Activated CD4-positive, alpha-beta T cell treated with anti-CD3 and anti-CD28 coated beads, Interleukin-2, amount 50 U/mL, for 24 hours (primary cell): ENCODE measurements at places on chromosomes 2 and 18.

GRCh38 chr2:29894822-29895614 is 26.4 kb downstream of the ALK start:
- no peak for DNase-seq

DNA sequence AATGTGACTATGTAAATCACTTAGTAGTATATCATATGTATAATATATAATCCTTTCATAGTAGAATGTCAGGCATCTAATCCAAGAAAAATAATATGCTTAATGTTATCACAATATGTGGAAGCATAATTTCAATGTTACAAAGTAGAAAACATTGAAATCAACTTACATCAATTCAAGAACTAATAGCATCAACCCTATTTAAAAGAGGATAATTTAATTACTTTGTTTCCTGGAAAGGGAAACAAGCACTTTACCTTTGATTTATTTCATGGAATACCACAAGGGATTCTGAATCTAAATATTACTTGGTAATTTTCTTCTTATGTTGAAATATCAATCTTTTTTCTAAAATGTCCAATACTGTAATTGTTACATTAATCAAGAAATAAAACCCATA is 30.6 kb upstream of the SOCS6 start:
- DNase-seq: no peak

GRCh38 chr18:45628979-45629958 is 14.0 kb downstream of the SLC14A2 start:
- DNase-seq: no peak

DNA sequence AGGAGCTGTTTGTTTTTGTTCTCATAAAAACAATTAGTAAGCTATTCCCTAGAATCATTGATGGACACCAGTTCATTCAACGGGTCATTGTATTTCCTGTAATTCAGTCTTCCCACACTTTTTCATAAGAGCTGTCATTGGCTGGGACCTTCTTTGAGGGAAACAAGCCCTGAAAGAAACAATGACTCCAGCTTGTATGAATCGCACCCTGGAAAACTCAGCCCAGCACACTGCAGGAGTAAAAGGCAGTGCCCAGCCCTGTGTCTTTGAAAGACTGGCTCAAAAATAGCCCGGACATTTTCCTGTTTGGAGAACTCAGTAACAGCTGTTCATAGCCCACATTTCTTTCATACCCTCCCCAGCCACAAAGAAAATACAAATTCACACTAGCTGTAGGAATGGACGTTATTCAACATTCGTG is 81.5 kb downstream of the NCKAP5 start:
- DNase-seq: no peak

- DNase-seq: no peak
Measured at GRCh38 chr2:61707984-61708852, 145.6 kb downstream of the FAM161A start.

- DNase-seq: no peak
Measured at GRCh38 chr2:206859330-206859739, 80.0 kb upstream of the CPO start.

- no peak for DNase-seq
Measured at GRCh38 chr18:22455425-22456115, 37.9 kb upstream of the CTAGE1 start.

DNA sequence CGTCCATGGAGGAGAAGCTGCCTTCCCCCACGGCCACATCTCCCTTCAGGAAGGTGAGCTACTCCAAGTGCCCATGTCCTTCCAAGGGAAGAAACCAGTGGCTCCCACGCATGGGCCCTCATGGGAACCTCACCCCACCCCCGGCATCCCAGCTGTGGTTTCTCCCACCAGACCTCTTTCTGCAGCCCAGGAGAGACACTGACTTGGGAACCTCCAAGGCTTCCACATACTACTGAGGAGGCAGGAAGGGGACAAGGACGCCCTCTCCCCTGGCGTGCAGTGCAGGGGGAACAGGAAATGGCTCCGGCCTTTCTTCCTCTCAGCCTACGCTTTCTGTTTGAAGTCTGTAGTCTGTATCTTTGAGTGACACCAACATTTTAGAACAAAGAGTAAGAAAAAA is 104.5 kb upstream of the EPC2 start:
- DNase-seq: no peak

DNA sequence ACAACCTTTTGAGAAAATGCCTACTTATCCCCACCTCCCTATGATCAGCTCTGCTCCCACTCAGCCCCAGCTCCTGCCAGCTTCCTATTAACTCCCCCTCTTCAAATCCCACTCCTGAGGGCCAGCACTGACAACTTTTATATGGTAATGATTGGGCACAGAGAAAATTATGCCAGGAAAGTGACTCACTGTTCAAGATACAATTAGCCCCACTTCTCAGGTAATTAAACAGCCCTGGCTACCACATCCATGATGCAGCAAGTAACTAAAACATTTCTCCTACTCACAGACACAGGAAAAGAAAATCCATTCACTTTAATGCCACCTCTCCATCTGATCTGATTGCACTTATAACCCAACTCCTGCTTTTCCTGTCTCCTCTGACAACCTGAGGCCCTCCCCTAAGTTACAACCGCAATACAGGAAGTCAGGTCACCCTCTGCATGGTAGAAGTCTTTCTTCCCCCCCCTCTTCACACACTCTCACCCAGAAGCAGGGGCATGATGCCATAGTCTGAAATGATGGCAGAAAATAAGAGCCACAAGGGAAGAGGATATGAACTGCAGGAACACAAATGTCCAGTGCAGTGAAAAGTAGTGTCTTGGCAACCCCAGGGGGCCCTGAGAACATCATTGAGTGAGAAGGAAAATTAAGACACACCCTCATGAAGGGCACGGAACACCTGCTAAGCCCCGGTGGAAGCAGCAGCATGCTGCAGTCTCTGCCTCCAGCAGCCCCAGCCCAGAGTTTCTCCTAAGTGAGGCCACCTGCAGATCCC is 54.4 kb downstream of the STK39 start:
- no peak for DNase-seq

- DNase-seq: no peak
Measured at GRCh38 chr18:22974001-22974400, 40.9 kb downstream of the RBBP8 start.

DNA sequence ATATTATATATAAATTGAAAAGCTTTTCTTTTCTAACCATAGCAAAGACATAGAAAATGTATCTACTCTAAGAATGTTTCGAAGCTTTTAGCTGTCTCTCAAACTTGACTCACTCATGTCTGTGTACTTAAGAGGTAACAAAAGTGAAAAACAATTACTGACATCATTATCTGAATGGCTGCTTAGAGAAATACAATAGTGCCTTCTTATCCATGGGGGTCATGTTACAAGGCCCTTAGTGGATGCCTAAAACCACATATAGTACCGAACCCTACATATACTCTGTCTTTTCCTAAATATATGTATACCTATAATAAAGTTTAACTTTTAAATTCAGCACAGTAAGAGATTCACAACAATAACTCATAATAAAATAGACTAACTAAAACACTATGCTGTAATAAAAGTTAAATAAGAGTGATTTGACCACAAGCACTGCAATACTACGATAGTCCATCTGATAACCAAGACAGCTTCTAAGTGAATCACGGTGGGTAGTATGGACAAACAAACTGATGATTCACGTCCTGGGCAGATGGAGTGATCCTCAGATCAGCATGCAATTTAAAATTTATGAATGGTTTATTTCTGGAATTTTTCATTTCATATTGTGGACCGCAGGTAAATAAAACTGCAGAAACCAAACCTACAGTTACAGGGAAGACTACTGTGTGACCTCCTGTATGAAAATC is 246.2 kb downstream of the XIRP2 start:
- DNase-seq: no peak

- DNase-seq: no peak
Measured at GRCh38 chr2:209791151-209791550, 19.5 kb downstream of the UNC80 start.

DNA sequence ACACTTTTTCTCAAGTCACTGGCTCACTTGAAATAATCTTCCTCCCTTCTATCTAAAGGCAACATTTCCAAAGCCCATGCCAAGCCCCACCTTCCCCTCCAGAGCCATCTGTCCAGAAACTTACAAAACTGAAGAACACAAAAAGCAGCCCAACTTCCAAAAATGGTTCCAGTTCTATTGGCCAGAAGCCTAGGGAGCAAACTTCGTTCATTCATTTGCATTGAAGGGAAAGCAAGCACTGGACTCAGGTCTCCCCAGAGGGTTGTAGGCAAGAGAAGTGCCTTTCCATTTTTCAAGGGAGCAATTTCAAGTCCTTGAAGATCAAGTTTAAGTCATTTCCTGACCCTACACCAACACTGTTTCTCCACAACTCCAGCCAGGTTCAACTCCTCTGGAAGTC is 585.0 kb downstream of the BCL11A start:
- no peak for DNase-seq
